ENCODE measurements at places on chromosomes 13 and 19.

- DNase-seq = no peak
Measured at GRCh38 chr13:99944606-99945005, 27.0 kb downstream of the ZIC5 start.

- no peak for DNase-seq
Measured at GRCh38 chr13:26310470-26310869, 56.5 kb downstream of the CDK8 start.

GRCh38 chr13:29595380-29596063, at the start of gene SLC7A1:
SLC7A1 (minus strand) TSS chr13:29595688; CDS start chr13:29536188, 59,500 bp downstream.
- DNase-seq = peak; percentile 85

- DNase-seq = no peak
Measured at GRCh38 chr13:32311188-32311897, 3.8 kb downstream of the ZAR1L start.

GRCh38 chr13:39341251-39341650, 261.7 kb downstream of the LHFPL6 start:
- no peak for DNase-seq

Measured in CD4-positive, alpha-beta T cell treated with Interferon gamma for 1 hour (primary cell).